Activated CD4-positive, alpha-beta T cell treated with anti-CD3 and anti-CD28 coated beads for 24 hours (primary cell): ENCODE measurements at places on chromosomes 5 and 9.

- DNase-seq, result no peak
These were observed 21.0 kb downstream of the HNRNPK start for GRCh38 chr9:83959061-83959460.

DNA sequence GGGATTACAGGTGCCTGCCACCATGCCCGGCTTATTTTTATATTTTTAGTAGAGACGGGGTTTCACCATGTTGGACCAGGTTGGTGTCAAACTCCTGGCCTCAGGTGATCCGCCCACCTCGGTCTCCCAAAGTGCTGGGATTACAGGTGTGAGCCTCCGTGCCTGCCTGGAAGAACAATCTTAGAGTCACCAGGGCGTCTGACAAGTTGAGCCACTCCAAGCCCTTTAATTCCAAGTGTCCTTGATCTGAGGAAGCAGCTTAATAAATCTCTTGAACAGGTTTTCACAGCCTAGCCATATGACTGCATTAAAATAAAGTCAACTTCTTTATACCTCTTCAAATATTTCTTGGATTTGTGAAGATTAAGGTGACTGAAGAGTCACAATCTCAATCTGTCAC, 31.5 kb downstream of the SLC44A1 start:
- no peak for DNase-seq

DNA sequence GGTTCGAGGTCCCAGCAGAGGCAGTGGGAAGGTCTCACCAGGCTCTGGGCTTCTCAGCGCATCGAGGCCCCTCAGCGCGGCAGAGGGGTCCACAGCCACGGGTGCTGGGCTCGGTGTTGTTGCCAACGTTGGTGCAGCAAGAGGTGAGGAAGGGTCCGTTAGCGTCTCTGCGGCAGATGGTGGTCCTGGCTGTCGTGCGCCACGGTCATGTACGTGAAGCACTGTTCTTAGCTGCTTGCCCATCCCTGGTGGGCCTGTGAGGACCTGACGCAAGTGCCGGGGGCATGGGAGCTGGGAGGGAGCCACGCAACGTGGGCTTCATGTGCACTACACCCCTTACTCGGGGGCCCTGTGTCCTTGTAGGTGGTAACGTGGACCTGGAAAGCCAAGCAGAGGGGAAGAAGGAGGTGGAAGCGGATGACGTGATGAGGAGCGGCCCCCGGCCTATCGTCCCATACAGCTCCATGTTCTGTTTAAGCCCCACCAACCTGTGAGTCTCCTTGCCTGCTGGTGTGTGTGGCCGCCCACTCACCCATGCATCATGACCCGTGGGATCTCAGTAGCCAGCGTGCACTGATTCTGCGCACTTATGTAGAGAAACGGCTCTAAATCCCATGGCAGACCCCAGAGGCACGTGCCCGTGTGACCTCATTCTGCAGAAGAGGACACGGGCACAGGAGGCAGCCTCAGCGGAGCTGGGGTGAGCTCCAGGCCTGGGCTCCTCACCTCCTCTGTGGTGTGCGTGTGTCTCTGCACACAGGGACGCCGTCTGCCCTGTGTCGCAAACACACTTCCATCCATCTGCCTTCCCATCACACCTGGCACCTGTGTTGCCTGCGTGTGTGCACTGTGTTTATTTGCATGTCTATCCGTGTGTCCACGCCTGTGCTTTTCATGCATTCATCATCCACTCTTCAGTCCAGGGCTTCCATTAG, 166.1 kb downstream of the CACNA1B start:
- DNase-seq, result no peak

DNA sequence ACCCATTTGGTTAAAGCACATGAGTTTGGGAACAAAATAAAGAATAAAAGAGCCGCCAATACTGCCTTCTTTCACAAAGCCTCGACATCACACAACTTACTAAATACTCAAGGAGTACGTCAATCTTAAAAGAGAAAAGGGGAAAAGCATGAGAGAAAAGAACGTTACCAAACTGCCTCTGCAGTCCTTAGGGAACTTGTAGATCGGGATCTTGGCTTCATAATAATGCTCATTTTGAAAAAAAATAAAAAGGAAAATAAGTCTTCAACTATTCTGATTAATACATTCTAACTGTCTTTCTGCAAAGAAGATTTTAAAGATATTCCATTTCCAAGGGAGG, 618.4 kb downstream of the PDE4D start:
- DNase-seq, result no peak

GRCh38 chr5:72280581-72281069, 39.4 kb downstream of the MRPS27 start:
- no peak for DNase-seq

DNA sequence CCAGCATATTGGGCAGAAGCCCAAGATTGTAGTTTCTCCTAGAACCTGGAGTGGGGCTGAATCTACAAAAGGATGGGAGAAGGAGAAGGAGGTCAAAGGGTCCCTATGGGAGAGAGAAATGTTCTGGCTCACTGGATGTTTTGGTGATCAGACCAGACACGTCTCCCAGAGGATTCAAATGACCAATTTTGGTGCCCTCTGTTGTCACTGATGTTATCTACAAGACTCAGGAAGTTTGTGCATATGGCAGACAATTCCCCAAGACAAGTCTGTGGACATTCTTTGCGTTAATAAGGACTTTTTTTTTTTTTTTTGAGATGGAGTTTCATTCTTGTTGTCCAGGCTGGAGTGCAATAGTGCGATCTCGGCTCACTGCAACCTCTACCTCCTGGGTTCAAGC, 137.2 kb upstream of the SMARCA2 start:
- no peak for DNase-seq

DNA sequence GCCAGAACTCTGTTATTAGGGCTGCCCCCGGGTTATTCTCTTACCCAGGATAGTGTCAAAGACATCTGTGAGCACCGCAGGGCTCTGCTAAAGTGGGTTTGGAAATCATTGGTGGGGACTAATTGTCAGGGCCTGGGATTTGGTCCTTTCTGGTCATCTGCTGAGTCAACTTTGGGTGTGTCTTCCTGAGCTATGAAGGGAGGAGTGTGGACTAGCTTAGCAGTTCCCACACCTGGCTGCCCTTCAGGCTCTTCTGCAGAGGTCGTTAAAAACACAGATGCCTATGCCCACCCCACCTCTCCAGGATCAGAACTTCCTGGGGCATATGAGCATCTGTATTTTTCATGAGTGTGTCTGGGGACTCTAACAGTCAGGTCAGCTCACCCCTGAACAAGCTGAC, 352.2 kb downstream of the SLIT3 start:
- DNase-seq, result no peak

GRCh38 chr5:171581781-171582180, 162.3 kb downstream of the FGF18 start:
- DNase-seq, result no peak

DNA sequence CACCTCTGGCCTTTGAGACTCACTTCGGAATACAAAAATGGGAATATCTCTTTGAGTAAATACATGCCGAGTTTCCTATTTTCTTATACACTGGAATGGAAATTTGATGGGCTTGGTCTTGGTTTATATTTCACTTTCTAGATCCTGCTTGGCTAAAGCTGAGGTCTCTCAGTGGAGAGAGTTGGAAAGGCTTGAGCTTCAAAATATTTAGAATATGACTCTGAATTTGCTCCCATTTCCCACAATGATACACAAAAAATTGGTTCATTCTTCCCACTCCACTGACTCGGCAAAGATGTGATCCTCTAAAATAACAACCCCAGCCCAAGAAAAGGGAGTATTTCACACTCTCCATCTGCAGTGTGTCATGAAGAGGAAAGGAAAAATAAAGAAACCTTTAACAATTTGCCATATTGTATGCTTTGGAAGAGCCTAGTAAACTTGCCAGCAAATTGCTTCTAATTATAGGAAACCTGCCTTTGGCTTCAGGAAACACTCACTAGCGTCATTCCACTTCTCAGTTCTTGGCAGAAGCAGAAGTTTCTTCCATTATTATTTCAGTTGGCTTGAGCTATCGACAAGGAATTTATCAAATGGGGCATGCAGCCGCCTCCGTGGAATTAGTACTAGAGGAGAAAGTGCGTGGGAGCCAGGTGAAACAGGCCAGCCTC, 302.9 kb downstream of the NSG2 start:
- no peak for DNase-seq

DNA sequence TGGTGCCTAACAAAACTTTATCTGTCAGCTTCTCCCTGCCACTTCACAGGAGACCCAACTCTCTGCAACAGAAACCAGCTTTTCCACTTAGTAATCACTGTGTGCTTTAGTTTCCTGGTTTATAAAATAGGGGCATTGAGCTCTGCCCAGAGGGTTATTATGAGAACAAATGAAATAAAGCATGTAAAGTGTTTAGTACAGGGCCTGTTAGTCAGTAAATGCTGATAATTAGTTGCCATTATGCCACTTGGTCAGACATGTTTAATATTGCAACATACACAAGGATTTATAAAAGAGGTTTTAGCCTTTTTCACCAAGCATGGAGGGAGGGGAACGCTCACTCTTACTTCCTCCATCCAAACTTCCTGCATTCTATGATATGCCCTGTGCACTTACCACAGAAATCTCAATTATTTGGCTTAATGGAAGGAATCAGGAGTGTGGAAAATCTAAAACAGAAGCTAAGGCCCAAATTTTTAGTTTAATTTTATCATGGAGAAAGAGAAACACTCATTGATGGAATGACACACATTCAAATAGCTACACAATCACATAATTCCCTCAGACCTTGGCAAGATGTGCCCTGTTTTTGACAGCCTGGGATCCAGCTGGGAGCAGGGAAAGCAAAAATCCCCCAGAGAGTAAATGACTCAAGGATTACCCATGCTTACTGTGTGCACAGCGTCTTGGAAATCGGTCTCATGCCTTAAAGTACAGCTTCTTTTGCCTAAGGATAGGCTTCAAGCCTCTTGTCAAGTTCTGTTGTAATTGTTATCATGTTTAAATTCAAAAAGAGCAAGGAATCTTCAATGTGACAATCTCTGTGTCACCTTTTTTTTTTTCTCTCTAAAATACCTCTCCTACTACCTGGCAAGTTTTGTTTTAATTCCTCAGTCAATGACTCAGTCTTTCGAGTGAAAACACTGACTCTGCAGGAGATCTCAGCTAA, 34.0 kb downstream of the ZNF474 start:
- no peak for DNase-seq

GRCh38 chr5:98144116-98144515, 629.3 kb upstream of the RGMB start:
- no peak for DNase-seq

- no peak for DNase-seq
These were observed 694 bp upstream of the PHPT1 start for GRCh38 chr9:136848393-136849037.

- no peak for DNase-seq
These were observed 433.5 kb downstream of the CDH18 start for GRCh38 chr5:19554524-19554923.

- DNase-seq, result no peak
These were observed 629 bp downstream of the ZBTB26 start for GRCh38 chr9:122930541-122931225.
